ENCODE measurements at places on chromosomes 7 and 10. TPM values are rescaled to one million over a fixed set of nuclear protein-coding genes. Genes with fewer than 3 reads are reported as not detected.

The KLF14 gene
- total RNA-seq = not detected

The FAM25A gene
- total RNA-seq = not detected

The PKD2L1 gene
- not detected for total RNA-seq

The WEE2 gene
- not detected for total RNA-seq

The TMEM184A gene
- total RNA-seq = not detected

All from smooth muscle cell of the coronary artery (primary cell).